Body of pancreas (tissue), 4 donors: ENCODE measurements at places on chromosomes 13 and 19. TPM values are rescaled to one million over a fixed set of nuclear protein-coding genes. Genes with fewer than 3 reads are reported as not detected.

GRCh38 chr19:23481043-23481442, 85.8 kb upstream of the ZNF91 start:
- DNase-seq: no peak

DNA sequence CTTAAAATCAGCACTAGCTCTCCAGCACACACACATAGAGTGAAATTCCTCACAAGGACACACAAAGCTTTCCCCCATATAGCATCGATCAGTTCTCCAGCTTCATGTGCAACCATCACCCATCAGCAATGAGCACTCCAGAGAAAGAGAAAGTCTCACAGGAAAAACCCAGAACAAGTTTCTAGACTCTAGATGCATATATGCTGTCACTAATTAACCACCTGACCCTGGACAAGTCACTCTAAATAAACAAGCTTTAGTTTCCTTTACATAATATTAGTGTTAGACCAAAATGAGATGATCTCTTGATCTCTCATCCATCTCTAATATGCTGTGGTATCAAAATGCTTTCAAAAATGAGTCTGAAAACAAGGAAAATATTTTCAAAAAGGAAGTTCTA, 81.2 kb downstream of the TBC1D4 start:
- no peak for DNase-seq

DNA sequence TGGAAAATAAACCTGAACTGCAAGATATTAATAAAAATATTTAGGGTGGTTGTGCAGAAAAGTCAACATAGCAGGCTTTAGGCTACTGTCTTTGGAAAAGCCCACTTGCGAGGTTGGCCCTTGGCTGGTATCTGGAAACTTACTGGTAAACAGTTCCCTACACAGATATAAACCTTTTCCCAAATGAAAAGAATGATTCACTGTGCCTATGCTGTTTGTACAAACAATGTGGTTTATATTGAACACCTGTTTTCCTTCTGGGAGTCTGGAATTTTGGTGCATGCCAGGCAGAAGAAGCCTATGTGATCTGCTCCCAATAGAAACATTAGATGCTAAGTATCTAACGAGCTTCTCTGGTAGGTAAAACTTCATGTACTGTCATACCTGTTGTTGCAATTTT, 29.7 kb upstream of the SOHLH2 start:
- no peak for DNase-seq

The SLC8A2 gene
- 31.6 TPM for total RNA-seq

GRCh38 chr13:100534147-100534843, 54.3 kb downstream of the GGACT start:
- no peak for DNase-seq

The KCNK6 gene
- total RNA-seq: 8.6 TPM

GRCh38 chr13:48078251-48078656, 16.6 kb downstream of the MED4 start:
- no peak for DNase-seq

The SRRM5 gene
- total RNA-seq: 0.33 TPM

The TMPRSS9 gene
- not detected for total RNA-seq

GRCh38 chr19:29002336-29002735, 210.6 kb downstream of the UQCRFS1 start:
- DNase-seq: no peak

DNA sequence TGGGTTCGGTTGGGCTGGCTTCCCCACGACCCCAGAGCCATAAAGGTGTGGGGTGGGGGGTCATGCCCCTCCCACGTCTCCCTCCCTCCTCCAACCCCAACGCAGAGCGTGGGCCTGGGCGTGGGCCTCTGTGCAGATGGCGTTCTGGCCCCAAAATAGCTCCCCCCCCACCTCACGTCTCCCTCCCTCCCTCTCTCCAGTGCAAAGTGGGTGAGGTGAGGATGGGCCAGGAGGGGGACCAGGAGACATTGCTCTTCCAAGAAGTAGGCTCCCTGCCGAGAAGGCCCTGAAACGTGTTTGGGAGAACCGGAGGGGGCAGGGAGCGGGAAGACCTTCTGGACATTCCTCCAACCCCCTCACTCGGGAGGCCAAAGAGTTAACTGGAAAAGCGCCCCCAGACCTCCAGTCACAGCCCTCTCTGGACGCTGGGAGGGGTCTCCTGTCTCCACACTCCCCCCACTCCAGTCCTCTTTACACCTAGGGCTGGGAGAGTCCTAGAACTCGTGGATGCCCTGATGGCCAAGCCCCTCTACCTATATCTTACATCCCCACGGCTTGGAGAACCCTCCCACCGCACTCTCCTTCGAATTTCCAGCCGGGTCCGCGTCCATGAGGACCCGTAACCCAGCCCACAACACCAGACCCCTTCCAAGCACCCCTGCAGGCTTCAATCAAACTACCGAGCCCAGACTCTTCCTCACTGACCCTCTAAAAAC, 855 bp downstream of the UNC13A start:
- DNase-seq: no peak

DNA sequence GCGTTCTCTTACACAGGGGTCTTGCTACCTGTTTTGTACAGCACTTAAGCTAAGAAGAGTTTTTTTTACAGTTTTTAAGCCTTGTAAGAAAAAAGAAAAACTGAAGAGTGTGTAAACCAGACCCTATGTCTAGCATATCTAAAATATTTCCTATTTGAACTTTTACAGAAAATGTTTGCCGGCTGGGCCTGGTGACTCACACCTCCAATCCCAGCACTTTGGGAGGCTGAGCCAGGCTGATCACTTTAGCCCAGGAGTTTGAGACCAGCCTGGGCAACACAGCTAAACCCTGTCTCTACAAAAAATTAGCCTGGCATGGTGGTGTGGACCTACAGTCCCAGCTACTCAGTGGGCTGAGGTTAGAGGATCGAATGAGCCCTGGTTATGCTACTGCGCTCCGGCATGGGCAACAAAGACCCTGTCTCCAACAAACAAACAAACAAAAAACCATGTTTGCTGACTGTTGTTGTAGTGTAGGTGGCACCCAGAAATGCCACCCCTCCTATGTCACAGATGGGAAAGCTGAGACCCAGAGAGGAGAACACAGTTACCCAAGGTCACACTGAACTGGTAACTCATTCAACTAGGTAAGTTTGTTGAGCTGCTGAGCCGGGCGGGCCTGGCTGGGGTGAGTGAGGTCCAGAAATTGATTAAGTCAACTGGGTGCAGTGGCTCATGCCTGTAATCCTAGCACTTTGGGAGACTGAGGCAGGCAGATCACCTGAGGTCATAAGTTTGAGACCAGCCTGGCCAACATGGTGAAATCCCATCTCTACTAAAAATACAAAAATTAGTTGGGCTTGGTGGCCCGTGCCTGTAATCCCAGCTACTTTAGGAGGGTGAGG, 1.9 kb upstream of the VASP start:
- DNase-seq: no peak

DNA sequence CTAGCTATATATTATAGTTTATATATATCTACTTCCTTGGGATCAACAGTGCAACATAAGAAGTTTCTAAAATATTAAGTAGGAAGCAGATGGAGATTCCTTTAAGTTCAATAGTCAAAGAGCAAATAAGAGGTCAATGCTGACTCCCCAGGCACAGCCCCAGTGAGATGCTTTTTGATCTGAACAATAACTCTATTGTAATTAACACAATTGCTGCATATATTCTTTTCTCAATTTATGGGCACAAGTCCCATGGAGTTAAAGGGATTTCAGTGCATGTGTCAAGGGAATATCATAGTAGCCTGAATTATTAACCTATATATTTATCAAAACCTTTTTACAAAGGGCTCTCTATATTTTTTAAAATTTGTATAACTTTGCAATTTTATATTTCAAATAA, 180.8 kb downstream of the SPRY2 start:
- DNase-seq: no peak

GRCh38 chr19:51093510-51094345, 11.0 kb upstream of the KLK14 start:
- no peak for DNase-seq

DNA sequence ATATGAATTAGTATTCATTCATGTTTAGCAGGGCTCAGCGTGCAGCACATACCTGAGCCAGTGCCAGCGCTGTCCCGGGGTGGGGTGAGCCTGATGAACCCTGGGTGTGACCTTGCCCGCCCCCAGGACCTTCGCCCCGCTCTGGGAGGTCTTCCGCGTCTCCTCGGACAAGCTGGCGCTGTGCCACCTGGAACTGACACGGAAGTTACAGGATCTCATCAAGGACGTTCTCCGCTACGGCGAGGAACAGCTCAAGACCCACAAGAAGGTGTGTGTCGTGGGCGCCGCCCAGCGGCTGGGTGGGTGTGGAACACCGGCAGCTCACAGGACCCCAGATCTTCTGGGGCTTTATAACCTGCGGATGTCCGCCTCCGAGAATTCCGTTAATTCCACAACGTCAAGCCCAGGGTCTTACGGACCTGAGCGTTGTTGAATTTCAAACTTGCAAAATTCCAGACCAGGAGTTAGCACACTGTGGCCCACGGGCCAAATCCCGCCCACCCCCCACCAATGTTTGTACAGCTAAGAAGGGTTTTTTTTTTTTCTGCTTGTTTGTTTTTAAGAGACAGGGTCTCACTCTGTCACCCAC, 15.4 kb downstream of the FCHO1 start:
- DNase-seq: peak; percentile 88

GRCh38 chr19:21587549-21587948, 82.1 kb downstream of the ZNF429 start:
- no peak for DNase-seq

The C19orf81 gene
- total RNA-seq: not detected

The FTL gene
- total RNA-seq: 1,824 TPM

DNA sequence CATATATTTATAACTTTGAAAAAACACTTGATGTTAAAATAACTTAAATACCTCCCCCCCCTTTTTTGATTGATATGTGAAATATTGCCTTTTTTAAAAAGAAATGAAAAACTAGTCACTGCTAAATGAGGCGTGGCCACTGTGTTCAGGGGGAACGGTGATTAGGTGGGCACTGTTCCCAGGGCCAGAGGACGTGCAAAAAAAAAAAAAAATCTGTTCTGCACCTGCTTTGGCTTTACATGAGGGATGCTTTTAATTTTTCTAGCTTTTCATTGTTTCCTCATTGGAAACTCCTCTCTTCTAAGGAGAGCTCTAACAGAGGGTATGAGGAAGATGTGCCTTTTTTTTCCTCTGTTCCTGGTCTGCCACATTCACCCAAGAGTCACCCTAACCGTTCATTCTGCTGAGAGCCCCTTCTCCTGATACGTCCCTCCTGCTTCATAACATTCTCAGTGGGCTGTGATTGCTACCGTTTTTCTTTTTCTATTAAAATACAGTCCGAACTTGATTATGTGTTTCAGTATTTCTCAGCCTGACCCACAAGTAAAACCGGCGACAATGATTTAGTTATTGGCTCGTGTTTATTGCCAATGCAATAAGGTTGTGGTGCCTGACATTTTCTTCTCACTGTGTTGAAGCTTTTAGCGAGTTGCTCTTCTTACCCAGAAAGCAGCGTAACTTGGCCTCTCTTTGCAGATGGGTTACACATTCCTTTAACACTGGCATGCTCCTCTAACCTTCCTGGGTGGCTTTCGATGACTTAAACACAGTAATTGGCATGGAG, 64.8 kb upstream of the ZNF536 start:
- no peak for DNase-seq

DNA sequence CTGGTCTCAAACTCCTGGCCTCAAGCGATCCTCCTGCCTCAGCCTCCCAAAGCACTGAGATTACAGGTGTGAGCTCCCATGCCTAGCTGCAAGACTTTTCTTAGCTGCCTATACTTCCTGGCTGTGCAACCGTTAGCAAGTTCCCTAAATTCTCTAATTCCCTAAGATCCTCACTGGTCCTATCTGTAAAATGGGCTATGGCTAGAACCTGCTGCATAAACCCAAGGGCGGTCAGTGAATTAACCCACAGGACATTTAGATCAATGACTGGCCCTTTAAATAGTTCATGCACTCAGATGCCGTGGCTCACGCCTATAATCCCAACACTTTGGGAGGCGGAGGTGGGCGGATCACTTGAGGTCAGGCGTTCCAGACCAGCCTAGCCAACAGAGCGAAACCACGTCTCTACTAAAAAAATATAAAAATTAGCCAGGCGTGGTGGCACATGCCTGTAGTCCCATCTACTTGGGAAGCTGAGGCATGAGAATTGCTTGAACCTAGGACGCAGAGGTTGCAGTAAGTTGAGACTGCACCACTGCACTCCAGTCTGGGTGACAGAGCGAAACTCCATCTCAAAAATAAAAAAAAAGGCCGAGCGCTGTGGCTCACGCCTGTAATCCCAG, 4.1 kb upstream of the C19orf53 start:
- no peak for DNase-seq

DNA sequence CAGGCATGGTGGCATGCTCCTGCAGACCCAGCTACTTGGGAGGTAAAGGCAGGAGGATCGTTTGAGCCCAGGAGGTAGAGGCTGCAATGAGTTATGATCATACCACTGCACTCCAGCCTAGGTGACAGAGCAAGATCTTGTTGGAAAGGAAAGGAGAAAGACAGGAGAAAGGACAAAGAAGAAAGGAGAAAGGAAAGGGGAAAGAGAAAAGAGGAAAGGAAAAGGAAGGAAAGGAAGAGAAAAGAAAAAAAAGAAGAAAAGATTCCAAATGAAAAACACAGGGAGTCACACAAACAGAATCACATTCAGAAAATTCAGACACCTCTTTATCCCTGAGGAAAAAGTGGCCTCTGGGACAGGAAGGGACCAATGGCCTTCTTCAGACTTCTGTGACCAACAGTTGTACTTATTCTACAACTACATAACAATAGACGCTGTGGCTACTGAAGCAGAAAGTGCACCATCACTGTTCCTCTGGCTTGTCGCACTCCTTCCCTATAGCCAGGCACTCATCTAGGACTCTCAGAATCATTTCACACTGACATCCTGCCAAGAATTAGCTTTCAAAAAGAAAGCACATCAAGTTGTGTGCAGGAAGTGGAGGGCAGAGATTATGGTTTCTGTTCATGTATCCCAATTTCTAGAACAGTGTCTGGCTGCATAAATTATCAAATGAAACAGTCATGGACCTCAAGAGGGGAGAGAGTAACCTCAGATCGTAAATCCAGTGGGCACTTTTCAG, 5.9 kb downstream of the MTMR6 start:
- DNase-seq: no peak

- no peak for DNase-seq
These were observed 21.1 kb downstream of the PROSER1 start for GRCh38 chr13:39016787-39017186.

The OR10H2 gene
- total RNA-seq: not detected

- DNase-seq: no peak
These were observed 28.2 kb downstream of the CILP2 start for GRCh38 chr19:19566306-19566705.

GRCh38 chr19:15290166-15290565, 42.2 kb downstream of the BRD4 start:
- DNase-seq: no peak

GRCh38 chr13:109712124-109712722, 74.2 kb downstream of the IRS2 start:
- no peak for DNase-seq
